A549 treated with Mapracorat at 1 μM for 4 hours (cell line): ENCODE measurements at places on chromosomes 7 and 10. TPM values are rescaled to one million over a fixed set of nuclear protein-coding genes. Genes with fewer than 3 reads are reported as not detected.

HOGA1 gene
- total RNA-seq, result 1.6 to 2.6 TPM (median 1.8 TPM) in 5 replicates

ZNF503 gene
- total RNA-seq, result 6.6 to 10.4 TPM (median 9.6 TPM) in 5 replicates

SLC39A12 gene
- total RNA-seq, result not detected in 5 replicates

PIK3CG gene
- not detected in 5 replicates for total RNA-seq

SFXN2 gene
- total RNA-seq, result 2.9 to 3.4 TPM (median 3.0 TPM) in 5 replicates

LRRN3 gene
- total RNA-seq, result 0.04 to 0.05 TPM in 2 of 5 replicates, not detected in the others

PHKG1 gene
- total RNA-seq, result 0.19 to 0.58 TPM (median 0.26 TPM) in 5 replicates

CDC14C gene
- not detected in 5 replicates for total RNA-seq

GOLGA7B gene
- 3.2 to 4.0 TPM (median 3.6 TPM) in 5 replicates for total RNA-seq

MEOX2 gene
- not detected in 5 replicates for total RNA-seq

ZNF804B gene
- total RNA-seq, result not detected in 5 replicates

PAPOLB gene
- not detected in 5 replicates for total RNA-seq

TMEM106B gene
- 29.0 to 40.1 TPM (median 34.2 TPM) in 5 replicates for total RNA-seq

PON2 gene
- total RNA-seq, result 330 to 385 TPM (median 371 TPM) in 5 replicates

CYP2C19 gene
- 0.12 TPM in 1 of 5 replicates, not detected in the others for total RNA-seq

CTAGE4 gene
- 0.05 TPM in 1 of 5 replicates, not detected in the others for total RNA-seq

AQP1 gene
- 0.34 to 0.72 TPM (median 0.66 TPM) in 5 replicates for total RNA-seq

CDH23 gene
- total RNA-seq, result 1.9 to 2.7 TPM (median 2.5 TPM) in 5 replicates

TMEM270 gene
- total RNA-seq, result 0.16 to 0.40 TPM (median 0.22 TPM) in 3 of 5 replicates, not detected in the others

PALS2 gene
- total RNA-seq, result 16.9 to 23.6 TPM (median 19.5 TPM) in 5 replicates

NCF1 gene
- total RNA-seq, result 0.13 to 0.26 TPM (median 0.23 TPM) in 4 of 5 replicates, not detected in the other

NODAL gene
- total RNA-seq, result not detected in 5 replicates

STEAP1B gene
- 0.13 to 0.30 TPM (median 0.22 TPM) in 4 of 5 replicates, not detected in the other for total RNA-seq

SEMA3D gene
- 0.08 to 0.10 TPM in 2 of 5 replicates, not detected in the others for total RNA-seq

EN2 gene
- 0.54 to 1.1 TPM (median 0.86 TPM) in 5 replicates for total RNA-seq

LRIT1 gene
- total RNA-seq, result not detected in 5 replicates

TIMM23 gene
- 152 to 167 TPM (median 154 TPM) in 5 replicates for total RNA-seq

ZNF425 gene
- 0.94 to 1.6 TPM (median 1.3 TPM) in 5 replicates for total RNA-seq

CPEB3 gene
- total RNA-seq, result 0.21 to 0.41 TPM (median 0.32 TPM) in 5 replicates

SPDYE2B gene
- not detected in 5 replicates for total RNA-seq

CALCR gene
- not detected in 5 replicates for total RNA-seq

SPACDR gene
- 0.48 to 0.94 TPM (median 0.89 TPM) in 5 replicates for total RNA-seq

PRKCQ gene
- total RNA-seq, result 3.3 to 4.1 TPM (median 3.6 TPM) in 5 replicates

THNSL1 gene
- 3.3 to 3.9 TPM (median 3.6 TPM) in 5 replicates for total RNA-seq

SPDYE16 gene
- not detected in 5 replicates for total RNA-seq

HOXA3 gene
- 4.0 to 6.9 TPM (median 6.0 TPM) in 5 replicates for total RNA-seq

HGF gene
- 0.02 TPM in 1 of 5 replicates, not detected in the others for total RNA-seq

SPDYE5 gene
- total RNA-seq, result not detected in 5 replicates

EPHB4 gene
- 33.1 to 44.5 TPM (median 43.5 TPM) in 5 replicates for total RNA-seq

SDK1 gene
- 0.38 to 0.76 TPM (median 0.40 TPM) in 5 replicates for total RNA-seq

ECHDC3 gene
- 8.8 to 10.6 TPM (median 9.4 TPM) in 5 replicates for total RNA-seq

ATXN7L1 gene
- 4.0 to 5.9 TPM (median 5.8 TPM) in 5 replicates for total RNA-seq
